ENCODE measurements at places on chromosomes 3 and 15.

DNA sequence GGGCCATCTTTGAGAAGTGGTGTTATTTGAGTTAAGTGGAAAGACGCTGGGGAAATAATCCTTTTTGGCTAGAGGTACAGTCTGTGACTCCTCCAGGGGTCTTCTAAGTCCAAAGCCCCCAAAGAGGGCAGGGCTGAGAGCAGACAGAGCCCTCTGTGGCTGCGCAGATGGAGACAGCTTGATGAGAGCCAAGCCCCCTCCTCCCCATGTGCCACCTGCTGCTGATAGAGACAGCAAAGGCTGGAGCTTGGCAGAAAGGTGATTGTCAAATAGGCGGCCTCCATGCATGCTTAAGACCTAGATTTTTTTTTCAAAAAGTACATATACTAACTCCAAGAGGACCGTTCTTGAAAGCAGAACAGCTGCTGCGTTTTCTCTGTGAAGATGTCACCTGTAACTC is 72.4 kb downstream of the CRYGS start:
- no peaks in the 10 kb centered on the region for H3K27me3 ChIP-seq
- no peak overlapping the region for H3K27ac ChIP-seq
- H3K36me3 ChIP-seq, result no peaks in the 10 kb centered on the region
- DNase-seq, result no peak

DNA sequence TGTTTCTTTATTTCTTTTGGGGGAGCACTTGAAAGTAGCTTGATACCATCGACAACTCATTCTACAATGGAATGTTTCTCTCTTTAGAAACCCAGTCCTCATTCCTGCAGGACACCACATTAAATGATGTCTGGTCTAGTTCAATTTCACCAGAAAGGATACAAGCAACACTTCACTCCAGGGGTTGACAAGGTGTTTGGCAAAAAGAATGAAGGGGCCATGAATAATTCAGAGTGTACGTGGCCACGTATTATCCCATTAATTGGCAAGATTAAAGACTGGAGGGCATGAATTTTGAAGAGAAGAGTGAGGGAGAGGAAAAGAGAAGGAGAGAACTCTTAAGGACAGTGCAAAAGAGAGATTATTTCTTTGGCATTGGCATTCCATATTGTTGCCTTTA is 705 bp downstream of the TMPRSS7 start:
- H3K27me3 ChIP-seq, result no peaks in the 10 kb centered on the region
- no peak overlapping the region for H3K27ac ChIP-seq
- H3K4me1 ChIP-seq, result no peaks in the 10 kb centered on the region
- H3K4me3 ChIP-seq, result no peak overlapping the region

- no peaks in the 10 kb centered on the region for H3K27me3 ChIP-seq
- no peak for DNase-seq
- no peaks in the 10 kb centered on the region for H3K4me1 ChIP-seq
- no peaks in the 10 kb centered on the region for H3K36me3 ChIP-seq
Observed at GRCh38 chr15:87689716-87690115, 566.8 kb downstream of the NTRK3 start.

DNA sequence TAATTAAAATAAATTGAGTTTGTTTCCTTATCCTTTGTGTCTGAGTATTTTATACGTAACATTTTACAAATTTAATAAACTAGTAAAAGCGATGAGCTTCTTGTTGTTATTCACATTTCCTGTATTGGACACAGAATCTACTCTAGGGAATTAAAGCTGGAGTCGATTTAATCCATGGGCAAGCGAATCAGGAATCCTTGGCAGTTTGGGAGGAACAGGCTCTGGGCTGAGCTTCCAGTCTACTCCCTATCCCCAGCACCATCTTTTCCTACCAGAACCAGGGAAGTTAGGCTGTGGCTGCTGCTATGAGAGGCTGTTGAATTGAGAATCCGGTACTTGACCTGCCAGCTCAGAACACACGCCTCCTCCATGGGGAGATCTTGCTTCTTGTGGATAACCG is 437.3 kb upstream of the TPM1 start:
- no peak overlapping the region for H3K4me3 ChIP-seq
- no peaks in the 10 kb centered on the region for H3K27me3 ChIP-seq
- DNase-seq, result no peak
- H3K36me3 ChIP-seq, result no peaks in the 10 kb centered on the region
- H3K27ac ChIP-seq, result no peak overlapping the region
